ENCODE measurements at places on chromosomes 12 and 14. TPM values are rescaled to one million over a fixed set of nuclear protein-coding genes. Genes with fewer than 3 reads are reported as not detected.

Gene INSM2
- total RNA-seq: 0.17 TPM

Gene FSCB
- total RNA-seq: not detected

Gene PNN
- 17.8 TPM for total RNA-seq

Gene IL22
- total RNA-seq: not detected

Gene NIN
- 17.7 TPM for total RNA-seq

Gene TNFAIP2
- 346 TPM for total RNA-seq

Gene NPAS3
- 0.41 TPM for total RNA-seq

Gene P2RX7
- total RNA-seq: 3.8 TPM

Gene CLEC14A
- total RNA-seq: not detected

Gene ATP2A2
- 108 TPM for total RNA-seq

Gene A2M
- total RNA-seq: not detected

Gene PSEN1
- 46.2 TPM for total RNA-seq

Gene CLEC4D
- not detected for total RNA-seq

Gene STAB2
- not detected for total RNA-seq

Gene PRR13
- 180 TPM for total RNA-seq

Gene PDE6H
- total RNA-seq: not detected

Gene KCNK10
- not detected for total RNA-seq

Gene LRP1-AS
- not detected for total RNA-seq

Gene EPYC
- not detected for total RNA-seq

Gene GZMH
- not detected for total RNA-seq

Gene TAS2R19
- total RNA-seq: 1.3 TPM

Gene JAG2
- 9.8 TPM for total RNA-seq

Gene JPH4
- not detected for total RNA-seq

Gene RERGL
- not detected for total RNA-seq

Gene SMOC1
- not detected for total RNA-seq

Gene MGAT4C
- not detected for total RNA-seq

Gene TOMM20L
- total RNA-seq: not detected

Gene VRTN
- not detected for total RNA-seq

Gene ACOT6
- not detected for total RNA-seq

Gene GALC
- total RNA-seq: not detected

Gene CABP1
- total RNA-seq: not detected

Data from A172 (cell line).